ENCODE measurements at places on chromosomes 3 and 15.

DNA sequence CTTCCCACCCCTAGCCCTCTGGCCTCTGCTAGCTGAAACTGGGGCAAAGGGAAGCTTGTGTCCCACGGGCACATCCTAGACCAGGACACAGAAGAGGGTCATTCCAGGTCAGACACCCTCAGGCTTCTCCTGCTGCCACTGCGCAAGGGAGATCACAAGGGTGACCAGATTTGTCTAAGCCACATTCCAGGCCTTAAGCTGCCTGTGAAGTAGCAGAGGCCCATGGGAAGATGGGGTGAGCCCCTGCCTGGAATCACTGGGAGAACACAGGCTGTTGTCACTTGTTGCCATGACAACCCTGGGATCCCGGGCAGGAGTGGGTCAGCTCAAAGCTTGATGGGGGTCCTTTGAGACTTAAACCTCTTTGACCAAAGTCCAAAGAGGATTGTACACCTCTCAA, 10.8 kb downstream of the STRA6 start:
- DNase-seq, result no peak

- no peak for DNase-seq
Observed at GRCh38 chr3:101685870-101686307, 629 bp downstream of the RPL24 start.

GRCh38 chr3:70849911-70850699, 537.7 kb upstream of the MDFIC2 start:
- no peak for DNase-seq

DNA sequence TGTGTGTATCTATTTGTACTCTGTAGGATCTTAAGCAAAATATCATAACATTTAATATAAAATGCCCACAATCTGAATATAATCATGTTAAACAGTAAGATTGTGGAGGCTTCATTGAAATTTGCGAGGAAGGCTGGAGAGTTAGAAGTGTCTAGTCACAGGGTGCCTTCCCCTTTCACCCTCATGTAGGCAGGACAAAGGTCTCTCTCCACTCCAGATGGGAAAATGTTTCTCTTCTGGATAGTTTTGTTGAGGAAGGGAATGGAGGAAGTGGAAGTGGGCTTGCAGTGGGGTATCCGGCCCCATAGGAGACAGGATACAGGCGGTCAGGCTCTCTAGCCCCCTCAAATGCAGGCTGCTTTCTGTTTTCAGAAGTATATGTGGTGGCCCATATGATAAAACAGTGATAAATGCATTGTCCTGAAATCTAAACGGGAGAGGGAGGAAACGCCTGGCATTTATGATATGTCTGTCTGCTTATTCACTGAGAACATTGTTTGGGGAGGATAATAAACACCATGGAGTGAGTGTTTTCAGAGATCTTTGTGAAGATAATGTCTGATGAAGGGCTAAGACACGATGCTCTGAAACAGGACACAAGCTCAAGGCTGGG, 13.3 kb upstream of the MYZAP start:
- no peak for DNase-seq

- DNase-seq, result no peak
Observed at GRCh38 chr15:79501086-79501485, 69.0 kb downstream of the MINAR1 start.

- DNase-seq, result no peak
Observed at GRCh38 chr3:138946663-138947494, at the start of the genes FOXL2 and FOXL2NB. Gene FOXL2, minus strand, starts transcription at chr3:138947137. Its CDS starts 415 bp downstream, at chr3:138946722. Gene FOXL2NB, plus strand, starts transcription at chr3:138947217. Its CDS starts 148 bp downstream, at chr3:138947365.

GRCh38 chr3:154018100-154018696, 103.0 kb upstream of the ARHGEF26 start:
- DNase-seq, result peak; percentile 69

DNA sequence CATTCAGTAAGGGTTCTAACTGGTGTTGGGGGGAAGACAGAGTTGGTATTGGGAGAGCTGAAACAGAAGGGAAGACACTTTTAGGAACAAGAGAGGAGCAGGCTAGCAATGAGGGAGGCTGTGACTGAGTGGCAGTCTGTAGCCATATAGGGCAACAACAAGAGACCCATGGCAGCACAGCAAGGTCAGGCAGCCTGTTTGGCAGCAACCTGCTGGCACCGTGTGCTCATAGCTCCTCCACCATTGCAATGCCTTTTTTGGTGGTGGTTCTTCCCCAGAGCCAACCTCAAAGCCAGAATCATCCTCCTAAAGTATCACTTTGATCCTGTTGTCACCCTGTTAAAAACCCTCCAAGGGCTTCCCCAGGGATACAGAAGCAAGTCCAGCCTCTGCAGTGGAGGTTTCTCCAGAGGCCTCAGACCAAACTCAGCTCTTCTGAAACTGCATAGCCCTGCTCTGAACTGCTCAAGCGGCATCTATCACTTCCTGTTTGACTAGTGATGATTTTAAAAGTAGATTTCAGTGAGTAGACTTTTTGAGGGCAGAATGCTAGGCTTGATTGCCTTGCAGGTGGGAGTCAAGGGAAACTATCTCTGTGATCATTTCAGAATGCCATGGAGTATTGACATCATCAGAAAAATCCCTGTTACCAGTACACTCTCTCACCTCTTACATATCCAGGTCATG, 176.9 kb downstream of the STAC start:
- DNase-seq, result no peak

Data from HEK293T (cell line).